ENCODE measurements at places on chromosomes 2 and 18.

GRCh38 chr2:79715338-79715737 is 202.5 kb downstream of the CTNNA2 start:
- DNase-seq = no peak

- no peak for DNase-seq
Observed at GRCh38 chr2:222311978-222312738, 13.4 kb upstream of the PAX3 start.

DNA sequence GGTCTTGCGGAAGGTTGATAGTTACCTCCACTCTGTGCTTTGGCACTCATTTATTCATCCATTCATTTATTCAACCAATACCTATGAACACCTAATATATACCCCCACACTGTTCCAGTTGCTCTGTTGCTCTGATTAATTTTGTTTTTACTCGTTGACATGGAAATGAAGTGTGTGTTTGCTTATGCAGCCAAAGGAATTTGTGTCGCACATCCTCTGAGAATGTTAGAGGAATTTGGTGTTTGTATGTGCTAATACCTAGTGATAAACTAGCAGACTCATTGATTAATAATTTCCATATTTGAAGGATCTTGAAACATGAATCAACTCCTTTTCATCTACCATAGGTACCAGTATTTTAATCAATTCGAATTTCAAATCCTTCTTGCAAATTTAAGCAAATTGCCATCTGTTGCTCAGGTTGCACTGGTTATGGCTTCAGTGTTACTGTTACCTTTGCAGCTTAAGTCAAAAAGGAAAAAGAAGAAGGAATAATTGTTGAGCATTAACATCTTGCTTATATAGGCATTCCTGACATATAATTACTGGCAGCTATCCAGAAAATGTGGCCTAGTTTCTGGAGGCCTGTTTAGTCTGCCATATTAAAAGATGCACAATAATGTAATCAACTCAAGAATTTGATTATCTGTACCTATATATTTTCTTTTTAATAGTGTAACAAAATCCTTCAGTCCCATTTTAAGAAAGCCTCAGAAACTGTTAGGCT is 25.7 kb upstream of the CRIM1 start:
- DNase-seq = peak; percentile 78

DNA sequence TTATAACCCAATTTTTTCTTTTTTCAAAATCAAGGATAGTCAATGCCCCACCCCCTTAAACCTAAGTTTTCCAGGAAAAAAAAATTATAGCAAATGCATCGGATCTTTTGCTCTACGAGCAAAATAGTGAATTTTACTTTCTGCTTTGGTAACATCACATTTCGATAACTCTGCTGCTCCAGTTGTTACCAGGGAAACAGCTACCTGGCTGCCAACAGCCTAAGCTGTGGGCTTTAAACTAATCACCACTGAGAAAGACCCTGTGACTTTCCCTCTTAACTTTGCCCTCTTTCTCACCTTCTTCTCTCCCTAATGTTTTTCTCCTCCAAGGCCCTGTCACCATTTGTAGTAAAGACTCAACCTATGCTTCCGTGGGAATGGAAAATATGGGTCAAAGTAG is 145.5 kb downstream of the ABCA12 start:
- DNase-seq = no peak

- no peak for DNase-seq
Observed at GRCh38 chr2:41871080-41871479, 176.7 kb upstream of the PKDCC start.

- no peak for DNase-seq
Observed at GRCh38 chr2:169286624-169287231, 75.6 kb downstream of the LRP2 start.

GRCh38 chr2:2646433-2647051 is 315.5 kb upstream of the MYT1L start:
- no peak for DNase-seq

- DNase-seq = peak; percentile 27
Observed at GRCh38 chr2:238380785-238381184, 45.9 kb upstream of the ASB1 start.
